T-helper 1 cell (primary cell): ENCODE measurements at places on chromosomes 16 and 17.

GRCh38 chr16:56589141-56590039 lies at the start of gene MT3:
MT3 (plus strand) TSS chr16:56589528; CDS start chr16:56589591, 63 bp downstream.
- DNase-seq = no peak

DNA sequence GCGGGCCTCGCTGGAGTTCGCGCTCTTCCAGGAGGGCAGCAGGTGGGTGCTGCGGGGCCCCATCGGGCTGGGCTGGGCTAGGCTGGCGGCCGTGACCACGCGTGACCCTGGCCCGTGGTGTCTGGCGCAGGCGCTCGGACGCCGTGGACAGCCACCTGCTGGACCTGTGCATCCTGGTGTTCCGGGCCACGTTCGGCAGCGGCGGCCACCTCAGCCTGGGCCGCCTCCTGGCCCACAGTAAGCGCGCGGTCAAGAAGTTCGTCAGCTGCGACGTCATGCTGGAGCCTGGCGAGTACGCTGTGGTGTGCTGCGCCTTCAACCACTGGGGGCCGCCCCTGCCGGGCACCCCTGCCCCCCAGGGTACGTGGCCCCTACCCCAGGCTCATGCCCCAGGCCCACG lies 8.0 kb upstream of the PRR35 start:
- DNase-seq = no peak

GRCh38 chr17:31560616-31561235 lies 169.3 kb downstream of the RAB11FIP4 start:
- DNase-seq = no peak

GRCh38 chr17:62696726-62697490 lies 69.4 kb downstream of the MRC2 start:
- no peak for DNase-seq

- DNase-seq = no peak
Observed at GRCh38 chr16:66751992-66752322, 548 bp upstream of the DYNC1LI2 start.

DNA sequence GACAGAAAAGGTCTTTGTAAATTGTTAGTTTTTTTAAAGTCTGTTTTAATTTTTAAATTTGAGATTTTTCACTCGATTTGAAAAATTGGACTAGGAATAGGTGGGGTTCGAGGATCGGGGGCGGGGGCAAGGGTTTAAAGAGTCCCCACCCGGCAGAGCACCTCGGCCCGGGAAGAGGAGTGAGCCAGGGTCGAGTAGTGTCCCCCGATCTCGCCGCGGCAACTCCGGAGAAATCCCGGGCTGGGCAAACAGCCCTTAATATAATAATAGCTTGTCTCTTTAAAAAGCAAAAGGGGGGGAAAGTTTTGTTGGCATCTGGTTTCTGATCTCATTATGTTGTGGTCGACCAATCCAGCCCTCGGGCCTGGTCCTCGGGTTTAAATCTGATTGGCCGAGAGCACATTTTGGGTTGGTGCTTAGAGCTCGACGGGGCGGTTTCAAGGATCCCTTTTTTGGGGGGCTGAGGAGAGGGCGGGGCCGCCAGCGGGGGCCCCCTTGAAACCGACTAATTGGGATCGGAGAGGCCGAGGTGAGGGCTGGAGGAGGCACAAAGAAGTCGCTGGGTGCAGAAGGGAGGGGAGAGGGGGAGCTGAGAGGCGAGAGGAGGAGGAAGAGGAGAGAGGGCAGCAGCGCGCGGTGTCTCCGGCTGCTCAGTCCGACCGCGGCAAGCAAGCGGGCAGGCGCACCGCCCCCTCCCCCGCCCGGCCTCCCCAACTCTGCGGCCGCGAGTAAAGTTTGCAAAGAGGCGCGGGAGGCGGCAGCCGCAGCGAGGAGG lies at the start of gene FZD2:
FZD2 (plus strand) TSS at position 653 of the 775 bp plus-strand sequence. CDS start 205 bp downstream, outside the sequence.
- no peak for DNase-seq

- DNase-seq = no peak
Observed at GRCh38 chr17:75980188-75981018, 1.4 kb downstream of the TEN1 start.

GRCh38 chr17:48357779-48358602 lies 72.0 kb downstream of the SKAP1 start:
- DNase-seq = no peak

DNA sequence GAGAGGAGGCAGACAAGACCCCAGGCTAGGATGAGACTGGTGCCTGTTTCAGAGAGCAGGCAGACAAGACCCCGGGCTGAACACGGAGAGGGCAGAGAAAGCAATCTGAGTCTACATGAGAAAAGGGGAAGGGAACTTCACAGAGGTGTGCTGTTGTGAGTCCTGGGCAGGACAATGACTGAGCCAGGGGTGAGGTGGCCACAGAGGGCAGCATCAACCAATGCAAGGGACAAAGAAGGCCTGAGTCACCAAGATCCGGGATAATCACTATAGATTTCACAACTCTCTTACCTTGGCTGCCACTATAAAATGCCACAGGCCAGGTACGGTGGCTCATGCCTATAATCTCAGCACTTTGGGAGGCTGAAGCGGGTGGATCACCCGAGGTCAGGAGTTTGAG lies 89.0 kb downstream of the SLC39A11 start:
- DNase-seq = no peak

- DNase-seq = no peak
Observed at GRCh38 chr17:27657620-27658019, 26.6 kb downstream of the LGALS9 start.

- DNase-seq = no peak
Observed at GRCh38 chr16:10878644-10879501, 1.9 kb downstream of the CIITA start.

GRCh38 chr17:44177640-44178039 lies 7.1 kb downstream of the ASB16 start:
- DNase-seq = no peak

- DNase-seq = no peak
Observed at GRCh38 chr16:30548416-30549253, 9.5 kb downstream of the ZNF764 start.

DNA sequence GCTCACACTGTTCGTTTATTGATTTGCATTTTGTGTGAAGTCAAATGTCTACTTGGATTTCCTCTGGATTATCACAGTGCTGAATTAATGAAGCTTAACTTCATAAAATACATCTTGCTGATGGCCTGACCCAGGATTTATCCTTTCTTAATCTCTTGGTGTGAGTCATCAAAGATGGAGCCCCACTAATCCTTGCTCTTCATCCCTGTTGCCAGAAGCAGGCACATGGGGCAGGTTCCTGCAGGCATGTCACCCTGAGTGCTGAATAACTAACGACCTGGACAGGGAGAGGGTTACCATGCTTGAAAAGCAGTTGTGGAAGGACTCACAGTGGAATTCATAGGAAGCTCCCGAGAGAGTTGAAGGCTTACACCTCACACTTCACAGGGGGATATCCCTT lies 56.0 kb upstream of the FA2H start:
- DNase-seq = no peak

- no peak for DNase-seq
Observed at GRCh38 chr16:52597073-52597771, 50.3 kb upstream of the TOX3 start.

DNA sequence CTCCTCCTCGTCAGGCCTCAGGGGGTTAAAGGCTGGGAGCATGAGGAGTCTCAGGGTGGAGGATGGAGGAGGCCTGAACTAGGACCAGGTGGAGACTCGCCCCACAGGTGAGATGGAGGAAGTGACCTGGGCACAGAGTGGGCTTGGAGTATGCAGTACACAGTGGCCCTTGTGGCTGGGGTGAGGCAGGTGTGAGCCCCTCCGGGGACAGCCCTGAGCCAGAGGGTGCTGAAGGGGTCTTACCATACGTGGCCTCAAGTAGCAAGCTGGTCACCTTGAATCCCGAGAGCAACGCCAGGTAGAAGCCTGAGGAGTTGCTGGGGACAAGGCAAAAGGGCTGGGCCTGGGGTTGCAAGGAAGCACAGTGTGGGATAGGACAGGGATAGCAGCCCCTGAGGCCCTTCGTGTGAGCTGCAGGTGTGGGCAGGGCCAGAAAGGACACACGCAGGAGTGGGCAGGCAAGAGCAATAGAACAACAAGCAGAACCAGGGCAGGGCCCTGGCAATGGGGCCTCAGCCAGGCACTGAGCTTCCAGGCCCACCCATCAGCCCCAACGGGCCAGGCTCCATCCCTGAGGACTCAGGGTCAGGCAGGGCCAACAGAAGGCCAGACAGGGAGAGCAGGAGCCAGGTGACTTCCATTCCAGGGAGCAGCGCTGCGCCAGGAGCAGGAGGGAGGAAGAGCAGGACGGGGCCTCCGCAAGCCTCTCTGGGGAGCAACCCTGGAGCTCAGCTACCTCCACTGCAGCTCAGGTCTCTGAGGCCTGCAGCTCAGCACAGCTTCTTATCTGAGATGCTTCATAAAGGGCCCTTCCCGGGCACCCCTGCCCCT lies 64.2 kb upstream of the TNRC6C start:
- DNase-seq = no peak

- DNase-seq = no peak
Observed at GRCh38 chr16:27429981-27430441, 28.0 kb downstream of the IL21R start.

GRCh38 chr17:49551221-49552069 lies 24.2 kb upstream of the NXPH3 start:
- no peak for DNase-seq

DNA sequence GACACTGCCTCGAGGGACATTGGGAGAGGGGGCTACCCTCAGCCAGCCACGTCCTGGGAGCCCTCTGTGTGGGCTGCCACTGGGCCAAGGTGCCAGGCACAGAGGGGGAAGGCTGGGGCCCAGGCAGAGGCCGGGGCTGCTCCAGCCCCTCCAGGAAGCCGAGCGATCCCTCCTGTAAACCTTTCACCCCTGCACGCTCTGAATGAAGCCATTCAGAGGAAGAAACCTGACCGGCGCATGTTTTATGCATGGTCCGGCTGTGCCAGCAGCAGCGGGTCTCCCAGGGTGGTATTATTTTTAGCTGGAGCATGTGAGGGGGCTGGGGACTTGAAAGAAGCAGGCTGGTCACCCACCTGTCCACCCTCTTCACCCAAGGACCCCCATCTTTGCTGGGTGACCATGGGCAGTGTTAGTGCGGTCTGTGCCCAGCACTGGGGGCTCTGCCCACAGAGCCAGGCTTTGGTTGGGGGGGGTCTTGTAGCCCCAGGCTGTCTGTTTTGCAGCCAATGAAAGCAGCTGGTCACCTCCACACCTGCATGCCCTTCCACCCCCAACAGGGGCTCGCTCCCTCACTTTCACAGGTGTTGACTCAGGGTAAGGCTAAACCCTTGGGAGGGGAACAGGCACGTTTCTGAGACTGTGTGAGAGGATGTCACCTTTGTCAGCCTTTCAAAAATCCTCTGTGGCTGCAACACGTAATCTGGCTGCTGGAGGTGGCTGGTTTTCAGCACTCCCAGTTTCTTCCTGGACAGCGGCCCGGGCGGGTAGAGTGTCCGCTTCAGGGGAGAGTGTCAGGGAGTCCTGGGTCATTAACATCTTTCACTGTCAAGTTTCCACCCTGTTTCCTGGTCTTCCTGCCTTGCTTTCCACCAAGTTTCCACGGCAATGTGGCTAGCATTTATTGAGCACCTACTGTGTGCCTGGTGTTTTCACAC lies 77.1 kb upstream of the BRD7 start:
- DNase-seq = no peak

- no peak for DNase-seq
Observed at GRCh38 chr17:32445971-32446370, 1.7 kb downstream of the PSMD11 start.

DNA sequence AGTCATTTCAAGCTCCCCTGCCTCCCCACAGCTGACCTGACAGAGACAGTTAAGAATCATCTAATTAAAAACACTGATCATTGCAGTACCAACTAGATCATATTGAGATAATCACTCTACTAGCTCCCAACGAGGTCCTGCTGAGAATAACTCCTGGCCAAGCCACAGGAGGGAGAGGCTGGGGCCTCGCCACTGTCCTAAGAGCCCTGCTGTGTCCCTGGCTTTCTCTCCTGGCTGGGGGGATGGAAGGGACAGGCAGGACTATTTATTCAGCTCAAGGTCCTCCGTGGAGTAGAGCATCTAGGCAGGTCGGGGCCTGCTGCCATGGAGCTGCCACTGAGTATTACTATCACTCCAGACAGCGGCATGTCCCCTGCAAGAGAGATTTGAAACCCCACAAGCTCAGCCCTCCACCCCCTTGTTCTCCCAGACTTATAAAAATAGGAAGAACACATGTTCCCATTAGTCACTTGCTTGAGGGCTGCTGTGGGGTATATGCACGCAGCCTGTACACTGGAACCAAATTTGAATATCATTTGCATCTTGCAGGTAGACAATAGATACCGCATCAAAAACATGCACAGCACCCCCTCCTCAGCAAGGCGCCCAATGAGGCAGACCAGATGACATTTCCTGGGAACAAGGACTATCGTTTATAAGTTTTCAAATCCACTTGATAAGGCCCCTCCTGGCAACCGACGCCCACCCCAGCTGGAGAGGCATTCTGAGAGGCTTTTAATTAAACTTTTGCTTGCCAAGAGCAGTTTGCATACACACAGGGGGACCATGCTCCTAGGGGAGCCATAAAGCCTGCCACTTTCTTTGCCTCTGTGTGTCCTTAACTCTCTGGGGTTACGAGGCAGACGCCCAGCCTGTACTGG lies 385.2 kb upstream of the ZFHX3 start:
- no peak for DNase-seq

GRCh38 chr16:85778873-85779272 lies 20.5 kb downstream of the EMC8 start:
- DNase-seq = no peak

DNA sequence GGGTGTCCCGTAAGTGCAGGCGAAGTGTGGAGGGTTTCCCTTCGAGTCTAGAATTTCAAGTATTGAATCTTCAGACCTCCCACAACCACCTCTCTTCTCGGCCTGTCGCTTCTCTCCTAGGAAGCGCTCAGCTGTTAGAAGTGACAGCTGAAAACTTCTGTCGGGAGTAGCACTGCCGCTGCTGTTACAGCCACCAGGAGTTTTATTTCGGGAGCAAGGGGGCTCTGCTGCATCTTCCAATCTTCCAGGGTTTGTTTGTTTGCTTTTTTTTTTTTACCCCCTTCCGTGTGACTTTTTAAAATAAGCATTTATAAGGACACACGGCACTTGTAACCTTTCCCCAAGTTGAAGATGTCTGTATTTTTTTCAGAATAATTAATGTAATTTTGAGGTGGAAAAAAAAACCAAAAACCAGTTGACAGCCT lies 767 bp downstream of the RPS6KB1 start:
- no peak for DNase-seq

DNA sequence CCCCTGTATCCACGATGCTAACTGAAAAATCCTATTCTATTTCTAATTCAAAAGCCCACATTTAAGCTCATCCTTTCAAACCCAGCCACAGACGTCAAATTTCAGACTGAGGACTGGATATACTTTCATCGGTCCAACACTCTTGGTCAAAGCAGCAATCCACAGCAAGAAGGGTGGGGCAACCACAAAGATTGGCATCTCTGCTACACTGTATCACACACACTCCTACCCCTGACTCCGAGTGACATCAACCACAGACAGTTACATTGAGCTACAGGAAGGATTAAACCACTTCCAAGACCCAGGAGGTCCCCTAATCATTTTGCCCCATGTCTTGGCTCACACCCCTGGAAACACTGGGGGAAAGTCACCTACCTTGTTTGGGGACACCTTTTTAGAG lies 61.3 kb downstream of the GRIN2A start:
- DNase-seq = no peak

GRCh38 chr16:81231014-81231413 lies 7.5 kb upstream of the BCO1 start:
- no peak for DNase-seq

GRCh38 chr16:2121853-2122252 lies 13.8 kb downstream of the PKD1 start:
- no peak for DNase-seq
